Mesothelial cell of epicardium (in vitro differentiated cells): ENCODE measurements at places on chromosomes 1 and 21. TPM values are rescaled to one million over a fixed set of nuclear protein-coding genes. Genes with fewer than 3 reads are reported as not detected.

GRCh38 chr1:198741744-198742143 is 102.9 kb downstream of the PTPRC start:
- DNase-seq = no peak
- no peak overlapping the region for H3K4me3 ChIP-seq
- H3K4me1 ChIP-seq = no peaks in the 10 kb centered on the region
- no peak overlapping the region for H3K27ac ChIP-seq

GRCh38 chr1:38238294-38238693 is 191.7 kb upstream of the POU3F1 start:
- peaks cover 26% of the 10 kb centered on the region for H3K27me3 ChIP-seq
- no peaks in the 10 kb centered on the region for H3K36me3 ChIP-seq
- H3K4me1 ChIP-seq = peaks cover 2% of the 10 kb centered on the region
- no peak overlapping the region for H3K4me3 ChIP-seq

BLACAT1 gene
- total RNA-seq = 0.66 to 0.74 TPM (median 0.72 TPM) in 3 replicates

KCNT2 gene
- total RNA-seq = 25.6 to 26.4 TPM (median 26.0 TPM) in 3 replicates
